Progenitor cell of endocrine pancreas (in vitro differentiated cells): ENCODE measurements at places on chromosomes 1 and 21. TPM values are rescaled to one million over a fixed set of nuclear protein-coding genes. Genes with fewer than 3 reads are reported as not detected.

BRDT gene
- total RNA-seq: not detected in 2 replicates

C4BPA gene
- not detected in 2 replicates for total RNA-seq

HSD3B1 gene
- total RNA-seq: not detected in 2 replicates

LPAR3 gene
- 4.3 and 5.1 TPM in 2 replicates for total RNA-seq

LCA5L gene
- 1.3 and 1.8 TPM in 2 replicates for total RNA-seq

ALPL gene
- total RNA-seq: 18.8 and 19.8 TPM in 2 replicates

- no peaks in the 10 kb centered on the region for H3K27me3 ChIP-seq
- H3K4me3 ChIP-seq: no peak overlapping the region
- no peak overlapping the region for H3K27ac ChIP-seq
- no peak for DNase-seq
- peaks cover 2% of the 10 kb centered on the region for H3K36me3 ChIP-seq
Measured at GRCh38 chr1:168031198-168031597, 94.3 kb upstream of the MPC2 start.

GRCh38 chr1:54904476-54905048 is 17.6 kb upstream of the DHCR24 start:
- H3K27ac ChIP-seq: no peak overlapping the region
- no peak overlapping the region for H3K4me3 ChIP-seq
- H3K36me3 ChIP-seq: no peaks in the 10 kb centered on the region
- DNase-seq: no peak
- H3K27me3 ChIP-seq: peaks cover 38% of the 10 kb centered on the region

DNA sequence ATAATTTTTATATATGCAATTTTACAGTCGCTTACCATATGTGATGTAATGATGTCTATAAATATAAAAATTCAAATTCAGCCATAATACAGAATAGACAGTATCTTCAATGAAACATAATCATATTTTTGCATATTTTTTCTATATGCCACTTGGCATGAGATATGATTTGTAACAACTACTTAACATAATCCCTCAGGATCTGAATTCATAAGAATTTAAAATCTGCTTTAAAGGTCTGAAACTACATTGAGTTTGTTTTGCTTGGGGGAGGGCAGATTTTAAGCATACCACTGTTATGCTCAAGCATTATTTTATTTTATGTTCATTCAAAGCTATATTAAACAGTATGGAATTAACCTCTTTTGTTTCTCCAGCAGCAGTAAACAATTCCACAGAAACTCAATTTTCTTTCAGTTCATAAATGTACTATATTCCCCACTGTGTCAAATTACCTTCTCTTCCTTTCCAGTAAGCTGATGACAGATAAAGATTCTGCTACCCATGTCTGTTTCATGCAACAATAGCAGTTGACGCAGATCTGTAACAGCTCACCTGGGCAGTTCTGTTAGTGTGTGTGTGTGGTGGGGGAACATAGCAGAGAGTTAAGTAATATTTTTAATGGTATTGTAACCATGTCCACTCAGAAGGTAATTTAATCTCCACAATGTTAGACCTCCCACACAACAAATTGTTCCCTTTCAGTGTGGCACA is 224.8 kb downstream of the NTNG1 start:
- H3K27me3 ChIP-seq: no peaks in the 10 kb centered on the region
- no peak overlapping the region for H3K27ac ChIP-seq
- no peak overlapping the region for H3K4me3 ChIP-seq
- no peaks in the 10 kb centered on the region for H3K36me3 ChIP-seq

GRCh38 chr1:166888373-166889111 is 12.5 kb upstream of the TADA1 start:
- H3K27me3 ChIP-seq: peaks cover 46% of the 10 kb centered on the region
- no peaks in the 10 kb centered on the region for H3K4me1 ChIP-seq
- no peaks in the 10 kb centered on the region for H3K36me3 ChIP-seq
- H3K27ac ChIP-seq: no peak overlapping the region
- no peak for DNase-seq
- H3K4me3 ChIP-seq: no peak overlapping the region

DNA sequence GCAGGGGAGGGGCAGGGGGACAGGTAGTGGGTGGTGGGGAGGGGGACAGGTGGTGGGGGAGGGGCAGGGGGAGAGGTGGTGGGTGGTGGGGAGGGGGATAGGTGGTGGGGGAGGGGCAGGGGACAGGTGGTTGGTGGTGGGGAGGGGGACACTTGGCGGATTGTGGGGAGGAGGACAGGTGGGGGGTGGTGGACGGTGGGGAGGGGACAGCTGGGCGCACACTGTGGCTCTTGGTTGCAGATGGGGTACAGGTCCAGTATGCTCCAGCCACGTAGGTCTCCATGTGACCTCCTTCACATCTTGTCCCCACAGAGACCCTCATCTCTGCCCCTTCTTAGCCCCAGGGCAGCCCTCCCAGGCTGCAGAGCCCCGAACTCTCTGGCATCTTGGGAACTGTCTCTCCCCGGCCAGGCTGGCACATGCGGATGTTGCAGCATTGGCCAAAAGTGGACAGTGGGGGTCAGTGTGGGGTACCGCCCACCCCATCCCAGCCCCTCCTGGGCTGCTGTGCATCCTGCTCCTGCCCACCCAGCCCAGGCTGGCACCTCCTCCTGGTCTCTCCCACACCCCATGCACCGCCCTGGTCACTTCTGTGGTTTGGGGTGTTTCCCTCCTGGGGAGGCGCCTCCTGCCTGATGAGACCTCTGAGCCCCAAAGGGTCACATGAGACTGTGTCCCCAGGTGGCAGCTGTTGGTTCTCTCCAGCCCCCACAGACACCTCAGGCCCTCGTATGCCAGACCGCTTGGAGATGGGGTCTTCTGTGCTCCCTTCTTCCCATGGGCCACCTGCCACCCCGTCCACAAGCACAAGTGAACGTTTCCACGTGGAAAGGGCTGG is 7.6 kb upstream of the SLC19A1 start:
- H3K4me3 ChIP-seq: no peak overlapping the region
- H3K27me3 ChIP-seq: peaks cover 27% of the 10 kb centered on the region
- H3K36me3 ChIP-seq: no peaks in the 10 kb centered on the region
- DNase-seq: no peak

DNA sequence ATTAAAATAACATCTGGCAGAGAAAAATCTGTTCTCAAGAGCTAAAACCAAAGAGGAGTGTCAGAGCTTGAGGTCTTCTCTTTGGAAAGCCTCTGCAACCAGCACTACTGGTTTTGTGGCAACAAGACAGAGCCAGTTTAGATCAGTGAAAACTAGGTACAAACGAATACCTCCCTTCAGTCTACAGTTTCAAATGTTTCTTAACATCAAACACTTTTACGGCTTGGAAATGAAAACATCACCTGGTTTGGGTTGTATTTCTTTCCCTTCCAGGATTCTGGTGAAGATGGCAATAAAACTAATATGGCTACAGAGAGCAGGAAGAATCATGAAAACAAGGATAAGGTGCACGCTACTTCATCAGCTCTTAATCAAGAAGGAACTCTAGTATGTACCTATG is 339.4 kb upstream of the ESRRG start:
- DNase-seq: no peak
- peaks cover 3% of the 10 kb centered on the region for H3K4me1 ChIP-seq
- no peaks in the 10 kb centered on the region for H3K36me3 ChIP-seq
- H3K27ac ChIP-seq: no peak overlapping the region

GRCh38 chr1:26582053-26582835 is 52.7 kb downstream of the RPS6KA1 start:
- H3K4me3 ChIP-seq: no peak overlapping the region
- H3K4me1 ChIP-seq: no peaks in the 10 kb centered on the region
- no peaks in the 10 kb centered on the region for H3K36me3 ChIP-seq
- H3K27me3 ChIP-seq: peaks cover 2% of the 10 kb centered on the region
- no peak for DNase-seq

DNA sequence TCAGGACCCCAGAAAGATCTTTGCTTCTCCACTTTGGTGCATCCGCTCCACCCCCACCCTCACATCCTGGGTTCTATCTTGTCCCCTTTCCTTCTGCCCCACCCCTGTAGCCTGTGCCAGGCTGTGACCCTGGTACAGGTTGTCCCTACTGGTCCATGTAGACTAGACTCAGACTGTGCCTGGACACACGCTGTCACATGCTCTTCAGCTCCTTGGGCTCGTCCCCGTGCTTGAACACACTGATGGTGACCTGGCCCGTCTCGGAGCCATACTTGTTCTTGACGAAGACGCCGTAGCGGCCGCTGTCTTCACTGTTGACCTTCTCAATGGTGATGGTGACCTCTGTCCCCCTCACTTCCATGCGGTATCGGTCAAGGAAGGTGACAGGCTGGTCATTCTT is 54.8 kb downstream of the MYOM3 start:
- no peaks in the 10 kb centered on the region for H3K27me3 ChIP-seq
- no peak overlapping the region for H3K4me3 ChIP-seq
- H3K36me3 ChIP-seq: no peaks in the 10 kb centered on the region
- H3K4me1 ChIP-seq: no peaks in the 10 kb centered on the region
- H3K27ac ChIP-seq: no peak overlapping the region

DNA sequence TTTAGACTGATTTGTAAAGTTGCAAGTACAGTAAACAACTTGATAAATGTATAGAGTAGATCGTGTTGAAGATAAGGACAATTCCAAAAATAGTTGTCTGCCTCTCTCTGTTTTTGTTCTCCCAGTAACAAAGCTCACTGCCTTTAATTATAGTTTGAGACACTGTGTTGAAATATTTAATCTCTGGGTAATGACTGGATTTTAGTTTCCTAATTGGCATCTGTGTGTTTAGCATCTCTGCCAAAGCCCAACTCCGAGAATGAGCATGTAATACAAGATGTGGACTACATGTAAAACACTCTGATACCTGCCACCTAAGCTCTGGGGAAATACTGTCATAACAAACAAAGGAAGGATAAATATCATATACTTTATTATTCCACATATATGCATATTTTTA is 27.7 kb upstream of the SDE2 start:
- no peak overlapping the region for H3K27ac ChIP-seq
- peaks cover 8% of the 10 kb centered on the region for H3K4me1 ChIP-seq
- no peak for DNase-seq
- H3K36me3 ChIP-seq: no peaks in the 10 kb centered on the region
- no peaks in the 10 kb centered on the region for H3K27me3 ChIP-seq
- H3K4me3 ChIP-seq: no peak overlapping the region
